ENCODE measurements at places on chromosomes 12 and 14. TPM values are rescaled to one million over a fixed set of nuclear protein-coding genes. Genes with fewer than 3 reads are reported as not detected.

The TTC7B gene
- total RNA-seq, result 39.6 TPM

The NABP2 gene
- 11.3 TPM for total RNA-seq

The PLEKHG3 gene
- 30.3 TPM for total RNA-seq

The CLEC9A gene
- 0.60 TPM for total RNA-seq

The LRCOL1 gene
- 1.8 TPM for total RNA-seq
